ENCODE measurements at places on chromosomes 7 and 10.
A peak's percentile ranks its signal among the peaks of the same experiment; 100 is the strongest.

- H3K4me1 ChIP-seq = no peaks in the 10 kb centered on the region
- H3K27ac ChIP-seq = no peak overlapping the region
- H3K4me3 ChIP-seq = no peak overlapping the region
- H3K27me3 ChIP-seq = no peaks in the 10 kb centered on the region
- no peaks in the 10 kb centered on the region for H3K36me3 ChIP-seq
Observed at GRCh38 chr7:35874886-35875285, 74.0 kb downstream of the SEPTIN7 start.

GRCh38 chr7:8056439-8056838 lies 87.8 kb downstream of the GLCCI1 start:
- H3K27me3 ChIP-seq = no peaks in the 10 kb centered on the region
- no peaks in the 10 kb centered on the region for H3K4me1 ChIP-seq
- H3K27ac ChIP-seq = no peak overlapping the region
- no peak overlapping the region for H3K4me3 ChIP-seq
- DNase-seq = no peak
- peaks cover 23% of the 10 kb centered on the region for H3K36me3 ChIP-seq

- H3K36me3 ChIP-seq = no peaks in the 10 kb centered on the region
- H3K4me1 ChIP-seq = no peaks in the 10 kb centered on the region
- H3K27me3 ChIP-seq = no peaks in the 10 kb centered on the region
- no peak overlapping the region for H3K4me3 ChIP-seq
Observed at GRCh38 chr7:27078616-27079233, 17.1 kb downstream of the HOXA1 start.

DNA sequence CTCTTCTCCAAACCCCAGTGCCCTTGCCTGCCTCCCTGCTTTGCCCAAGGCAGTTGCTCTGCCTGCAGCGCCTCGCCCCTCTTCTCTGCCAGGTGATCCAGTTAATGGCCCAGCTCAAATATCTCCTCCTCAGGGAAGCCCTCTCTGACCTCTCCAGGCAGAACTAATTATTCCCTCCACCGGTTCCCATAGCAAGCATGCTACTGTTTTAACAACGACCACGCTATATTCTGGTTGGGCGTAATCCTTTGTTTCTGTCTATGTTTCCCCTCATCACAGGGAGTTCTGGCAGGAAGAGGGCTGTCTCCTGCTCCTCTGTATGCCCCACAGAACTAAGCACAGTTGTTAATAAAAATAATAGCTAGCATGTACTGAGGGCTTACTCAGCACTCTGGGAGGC lies 36.8 kb upstream of the R3HCC1L start:
- DNase-seq = no peak
- no peak overlapping the region for H3K4me3 ChIP-seq
- no peaks in the 10 kb centered on the region for H3K4me1 ChIP-seq
- no peaks in the 10 kb centered on the region for H3K36me3 ChIP-seq
- no peak overlapping the region for H3K27ac ChIP-seq

GRCh38 chr10:124949543-124949942 lies 7.6 kb downstream of the ZRANB1 start:
- no peak overlapping the region for H3K4me3 ChIP-seq
- peaks cover 51% of the 10 kb centered on the region for H3K4me1 ChIP-seq
- no peaks in the 10 kb centered on the region for H3K36me3 ChIP-seq
- no peaks in the 10 kb centered on the region for H3K27me3 ChIP-seq
- no peak overlapping the region for H3K27ac ChIP-seq

DNA sequence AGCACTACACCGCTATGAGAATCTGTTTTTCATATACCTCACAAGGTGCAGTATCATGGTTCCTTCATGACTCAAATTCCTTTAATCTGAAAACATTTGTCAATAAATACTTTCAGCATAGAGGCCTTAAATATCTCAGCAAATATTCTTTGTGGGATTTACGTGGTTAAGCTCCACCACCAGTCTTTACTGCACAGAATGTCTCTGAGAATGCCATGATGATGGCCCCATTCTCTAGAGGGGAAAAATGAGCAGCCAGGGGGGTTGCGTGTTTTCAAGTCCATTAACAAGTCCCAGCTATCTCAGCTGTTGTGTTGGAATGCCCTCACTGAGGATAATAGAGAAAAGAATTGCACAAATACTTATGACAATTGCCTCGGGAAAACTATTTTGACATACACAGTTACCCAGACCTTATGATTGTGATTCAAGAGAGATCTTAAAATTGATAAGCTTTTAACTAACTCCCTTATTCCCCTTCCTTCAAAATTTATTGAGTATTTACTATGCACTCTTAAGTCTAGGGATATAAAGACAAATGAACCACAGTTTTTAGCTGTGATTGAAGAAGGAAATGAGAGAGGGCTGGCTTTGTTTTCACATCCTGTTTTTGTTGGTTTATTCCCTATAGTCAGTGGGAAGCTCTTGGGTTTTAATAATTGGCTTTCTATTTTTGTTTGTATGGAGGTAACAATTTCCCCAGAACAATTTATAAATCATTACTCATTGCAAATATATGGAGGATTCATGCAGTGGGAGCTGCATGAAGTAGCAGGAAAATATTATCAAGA lies 176.5 kb upstream of the VWC2 start:
- H3K4me1 ChIP-seq = no peaks in the 10 kb centered on the region
- no peak overlapping the region for H3K4me3 ChIP-seq
- no peaks in the 10 kb centered on the region for H3K36me3 ChIP-seq
- H3K27ac ChIP-seq = no peak overlapping the region

DNA sequence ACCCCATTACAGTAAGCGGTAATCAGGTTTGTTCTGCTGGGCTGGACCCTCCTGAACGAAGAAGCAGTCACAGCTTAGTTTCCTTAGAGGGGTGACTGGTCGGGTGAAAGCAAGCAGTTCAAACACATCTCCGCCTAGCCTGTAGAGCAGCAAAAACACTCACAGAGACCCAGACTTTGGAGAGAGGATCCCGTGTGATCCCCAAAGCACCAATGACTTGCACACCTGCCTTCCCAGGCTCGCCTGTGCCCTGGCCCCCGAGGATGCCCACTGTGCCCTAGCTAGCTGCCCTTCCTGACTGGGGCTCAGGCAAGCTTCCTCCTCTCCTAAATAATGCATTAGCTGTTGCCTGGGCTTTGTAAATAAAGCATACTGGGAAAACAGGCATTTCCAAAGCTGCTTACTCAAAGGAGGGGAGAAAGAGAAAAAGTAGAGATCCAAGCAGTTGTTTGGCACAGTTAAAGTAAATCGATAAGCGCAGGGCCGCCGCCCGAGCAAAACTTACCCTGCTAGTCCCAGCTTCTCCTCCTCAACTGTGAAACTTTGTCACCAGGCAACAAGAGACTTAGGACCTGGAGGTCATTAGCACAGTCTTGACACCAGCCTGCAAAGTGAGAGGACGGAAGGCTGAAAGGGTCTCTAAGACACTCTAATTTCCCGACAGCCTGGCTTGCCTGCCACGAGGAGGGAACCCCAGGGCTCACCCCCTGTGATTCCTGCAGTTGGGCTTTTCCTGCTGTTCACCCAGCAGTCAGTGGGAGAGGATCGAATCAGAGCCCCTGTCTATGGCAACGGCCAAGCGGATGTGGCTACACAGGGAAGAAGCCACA lies 4.8 kb downstream of the LRRC18 start:
- no peaks in the 10 kb centered on the region for H3K4me1 ChIP-seq
- H3K4me3 ChIP-seq = no peak overlapping the region
- H3K36me3 ChIP-seq = no peaks in the 10 kb centered on the region
- no peaks in the 10 kb centered on the region for H3K27me3 ChIP-seq
- no peak for DNase-seq
- H3K27ac ChIP-seq = no peak overlapping the region

DNA sequence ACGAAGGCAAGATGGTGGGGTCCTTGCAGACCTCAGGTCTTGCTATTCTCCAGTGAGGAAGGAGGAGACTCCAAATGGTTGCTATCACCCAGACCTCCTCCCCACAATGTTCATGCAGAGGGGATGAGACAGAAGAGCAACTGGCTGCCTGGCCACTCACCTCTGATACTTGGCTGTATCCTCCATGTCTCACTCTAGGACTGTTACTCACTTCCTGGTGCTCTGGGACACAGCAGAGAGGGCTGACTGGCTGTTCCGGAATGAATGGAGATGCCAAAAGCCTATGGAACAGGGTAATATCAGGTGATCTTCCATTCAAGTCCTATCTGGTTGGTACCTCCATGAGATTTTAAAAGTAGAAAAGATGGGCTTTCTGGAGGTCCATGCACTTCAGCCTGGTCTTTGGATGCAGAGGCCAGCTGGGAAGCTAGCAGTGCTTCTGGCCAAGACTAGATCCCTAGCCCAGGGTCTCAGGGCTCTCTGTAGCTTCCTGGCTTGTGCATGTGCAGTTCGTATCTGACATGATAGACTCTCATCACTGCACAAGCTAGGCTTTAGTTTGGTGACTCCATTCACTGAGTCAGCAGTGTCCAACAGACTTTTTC lies 27.0 kb upstream of the ABI1 start:
- no peak overlapping the region for H3K4me3 ChIP-seq
- H3K27ac ChIP-seq = no peak overlapping the region
- no peaks in the 10 kb centered on the region for H3K4me1 ChIP-seq
- no peaks in the 10 kb centered on the region for H3K27me3 ChIP-seq

- no peaks in the 10 kb centered on the region for H3K36me3 ChIP-seq
- DNase-seq = no peak
- H3K4me1 ChIP-seq = no peaks in the 10 kb centered on the region
- no peak overlapping the region for H3K4me3 ChIP-seq
Observed at GRCh38 chr10:10872035-10872673, 145.5 kb upstream of the CELF2 start.

GRCh38 chr10:75400163-75400770 lies 1.3 kb downstream of the ZNF503 start:
- peaks cover 50% of the 10 kb centered on the region for H3K4me1 ChIP-seq
- H3K27me3 ChIP-seq = no peaks in the 10 kb centered on the region
- H3K36me3 ChIP-seq = peaks cover 13% of the 10 kb centered on the region
- H3K4me3 ChIP-seq = peak overlapping the region; percentile 76
- peak overlapping the region; percentile 97 for H3K27ac ChIP-seq

All from sigmoid colon (tissue), 7 donors.